ENCODE measurements at places on chromosomes 4 and X.

DNA sequence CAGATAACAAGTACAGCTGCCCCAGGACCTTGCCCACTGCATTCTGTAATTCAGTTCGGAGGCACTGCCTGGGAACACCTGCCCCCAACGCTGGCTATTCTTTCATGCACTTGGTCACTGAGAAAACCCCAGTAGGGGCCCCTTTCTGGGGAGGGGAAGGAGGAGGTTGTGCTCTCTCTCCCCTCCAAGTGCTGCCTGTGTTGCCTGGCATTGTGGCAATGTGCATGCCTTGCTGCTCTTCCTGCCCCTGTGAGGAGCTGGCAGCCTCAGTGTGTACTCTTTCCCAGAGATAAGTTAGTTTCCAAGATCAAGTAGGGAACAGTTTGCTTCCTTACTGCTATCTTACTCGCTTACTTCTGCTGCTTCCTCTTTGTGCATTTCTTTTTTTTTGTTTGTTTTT is 90.8 kb downstream of the AASDH start:
- DNase-seq: no peak

- DNase-seq: no peak
Measured at GRCh38 chr4:108171339-108172230, 2.9 kb upstream of the LEF1 start.

DNA sequence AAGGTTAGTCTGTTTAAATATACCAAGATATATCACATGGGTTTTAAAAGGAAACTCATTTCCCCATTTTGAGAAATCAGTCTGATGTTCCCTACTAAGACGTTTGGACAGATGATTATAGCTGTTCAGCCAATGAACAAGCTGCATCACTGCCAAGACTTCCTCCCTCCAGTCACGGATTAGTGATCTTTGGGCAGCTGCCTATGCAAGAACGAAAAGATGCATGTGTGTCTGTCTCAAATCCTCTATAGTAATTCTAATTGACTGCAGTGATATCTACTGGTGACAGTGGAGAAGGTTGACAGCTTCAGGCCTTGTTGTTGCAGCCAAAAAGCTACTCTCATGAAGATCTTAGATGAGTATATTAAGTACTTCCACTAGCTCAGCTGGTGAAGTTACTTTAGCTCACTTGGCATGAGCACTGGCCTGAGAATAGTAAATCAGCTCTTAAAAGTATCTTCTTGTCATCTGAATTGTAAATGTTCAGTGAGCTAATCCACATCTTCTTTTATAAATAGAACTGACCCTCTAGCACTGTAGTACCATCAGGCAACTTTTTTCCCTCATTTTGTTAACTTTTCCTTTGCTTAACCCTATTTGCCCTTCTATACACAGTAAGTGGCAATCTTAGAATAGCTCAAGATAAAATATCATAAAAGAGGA is 134.5 kb upstream of the PCDH10 start:
- no peak for DNase-seq

GRCh38 chrX:122582280-122582974 is 601.7 kb upstream of the GRIA3 start:
- no peak for DNase-seq

DNA sequence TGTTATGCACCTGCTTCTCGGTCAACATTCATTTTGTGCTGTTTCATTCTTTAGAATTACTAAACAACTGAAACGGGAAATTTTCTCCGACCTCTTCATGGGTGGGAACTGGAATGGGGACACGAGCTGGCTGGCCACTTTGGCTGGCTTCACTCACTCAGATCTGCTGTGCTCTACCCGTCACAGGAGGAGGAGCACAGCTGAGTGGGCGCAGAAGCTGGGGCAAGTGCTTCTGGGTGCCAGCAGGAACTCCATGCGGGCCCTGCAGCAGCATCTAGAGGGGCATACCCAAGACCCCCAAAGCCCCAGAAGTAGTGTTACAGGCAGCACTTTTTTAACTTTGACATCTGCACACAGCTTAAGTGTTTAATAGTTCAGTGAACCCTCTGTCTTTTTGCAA is 109.6 kb downstream of the TMEM144 start:
- no peak for DNase-seq

DNA sequence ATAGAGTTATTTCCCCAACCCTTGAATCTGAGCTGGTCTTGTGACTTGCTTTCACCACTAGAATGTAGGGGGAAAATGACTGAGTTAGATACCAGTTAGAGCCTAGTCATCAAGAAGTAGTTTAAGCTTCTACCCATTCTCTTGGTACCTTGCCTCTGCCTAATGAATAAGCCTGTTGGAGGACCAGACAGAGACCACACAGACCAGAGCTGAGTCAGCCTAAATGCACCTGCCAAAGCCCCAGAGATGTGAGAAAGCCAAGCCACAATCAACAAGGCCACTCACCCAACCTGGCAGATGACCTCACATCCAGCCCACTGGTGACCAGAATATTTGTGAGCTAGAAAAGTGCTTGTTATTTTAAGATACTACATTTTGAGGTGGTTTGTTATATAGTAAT is 85.2 kb upstream of the DCLK2 start:
- DNase-seq: no peak

DNA sequence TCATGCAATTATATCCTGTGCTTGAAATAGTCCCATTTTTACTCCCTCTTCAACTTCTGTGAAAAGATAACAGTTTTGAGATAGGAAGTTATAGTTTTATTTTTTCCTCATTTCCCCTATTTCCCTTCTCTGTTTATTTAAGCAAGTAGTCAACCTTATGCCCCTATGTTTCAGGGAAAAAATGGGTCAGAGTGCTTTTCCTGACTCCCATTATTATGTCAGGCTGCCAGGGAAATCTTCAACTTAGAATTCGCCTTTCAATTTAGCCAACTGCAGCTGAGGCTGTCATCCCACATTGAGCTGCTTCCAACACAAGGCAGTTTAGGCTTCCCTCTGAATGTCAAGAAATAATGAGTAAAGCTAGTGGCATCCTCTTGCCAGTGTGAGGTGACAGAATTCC is 42.3 kb downstream of the NXT2 start:
- DNase-seq: no peak

DNA sequence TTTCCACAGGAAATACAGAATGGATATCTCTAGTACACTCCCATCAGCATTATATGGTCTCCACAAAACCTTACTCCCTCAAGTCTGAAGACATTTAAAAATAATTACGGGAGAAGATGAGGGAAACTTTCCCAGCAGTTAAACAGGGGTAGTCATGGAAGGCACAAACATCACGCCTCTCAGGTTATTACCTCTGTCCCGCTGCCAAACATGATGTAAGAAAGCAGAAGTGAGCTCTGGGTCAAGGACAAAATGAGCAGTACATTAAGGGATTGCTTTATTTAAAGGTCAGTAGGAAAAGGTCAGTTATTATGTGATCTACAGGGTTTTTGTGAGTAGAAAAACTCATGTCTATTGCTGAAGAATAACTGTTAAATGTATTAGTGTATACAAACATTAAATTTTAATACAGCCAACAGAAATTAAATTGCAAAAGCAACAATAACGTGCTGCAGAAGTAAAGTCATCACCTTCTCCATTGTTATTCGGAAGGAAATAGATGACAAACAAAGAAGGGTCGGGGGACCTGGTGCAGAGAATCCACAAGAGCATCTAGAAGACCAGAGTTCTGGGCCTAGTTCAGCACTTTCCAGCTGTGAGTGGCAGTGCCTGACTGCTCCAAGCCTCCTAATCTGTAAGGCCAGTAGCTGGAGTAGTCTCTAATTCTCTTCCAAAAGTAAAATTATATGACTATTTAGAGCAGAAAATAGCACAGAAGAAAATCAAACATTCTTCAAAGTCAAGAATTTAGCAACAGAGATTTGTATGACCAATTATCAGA is 171.2 kb downstream of the PPP3CA start:
- DNase-seq: peak; percentile 32

- peak; percentile 26 for DNase-seq
Measured at GRCh38 chrX:103831803-103832544, at the start of gene RAB9B. TSS of gene RAB9B (minus strand) at chrX:103832257. CDS start at chrX:103825784, 6,473 bp downstream.

DNA sequence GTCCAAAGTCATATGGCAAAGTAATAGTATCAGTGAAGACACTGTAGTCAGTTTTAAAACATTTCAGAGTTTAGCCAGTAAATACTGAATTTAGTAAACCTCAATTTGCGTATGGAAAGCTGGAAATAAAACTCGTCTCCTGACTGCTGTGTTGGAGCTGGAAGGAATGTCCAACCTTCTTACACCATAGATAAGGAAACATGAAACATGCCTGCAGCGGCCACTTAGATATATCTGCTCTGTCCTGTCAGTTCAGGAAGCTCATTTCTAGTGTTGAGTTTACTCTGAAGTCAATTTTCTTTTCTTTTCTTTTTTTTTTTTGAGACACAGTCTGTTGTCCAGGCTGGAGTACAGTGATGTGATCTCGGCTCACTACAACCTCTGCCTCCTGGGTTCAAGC is 21.2 kb downstream of the ARHGAP10 start:
- no peak for DNase-seq

GRCh38 chrX:49001521-49002090 is 458 bp downstream of the GRIPAP1 start:
- DNase-seq: no peak

GRCh38 chrX:31487951-31488350 is 416.1 kb upstream of the FTHL17 start:
- DNase-seq: no peak
